ENCODE measurements at places on chromosomes 12 and 14.

- no peak for DNase-seq
These were observed 11.6 kb downstream of the OTX2 start for GRCh38 chr14:56798447-56799342.

DNA sequence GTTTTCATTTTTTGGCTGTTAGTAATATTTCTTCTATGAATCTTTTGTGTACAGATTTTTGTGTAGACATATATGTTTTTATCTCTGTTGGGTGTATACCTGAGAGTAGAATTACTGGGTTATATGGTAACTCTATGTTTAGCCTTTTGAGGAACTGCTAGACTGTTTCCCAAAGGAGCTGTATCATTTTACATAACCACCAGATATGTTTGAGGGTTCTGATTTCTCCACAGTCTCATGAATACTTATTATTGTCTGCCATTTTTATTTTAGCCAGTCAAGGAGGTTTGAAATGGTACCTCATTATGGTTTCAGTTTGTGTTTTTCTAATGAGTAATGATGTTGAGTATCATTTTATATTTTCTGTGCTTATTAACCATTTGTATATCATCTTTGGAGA is 1.9 kb downstream of the PCNX4 start:
- no peak for DNase-seq

- peak; percentile 14 for DNase-seq
These were observed 88.1 kb downstream of the PPP2R5E start for GRCh38 chr14:63454863-63455622.

GRCh38 chr14:97179573-97179972 is 382.4 kb downstream of the VRK1 start:
- no peak for DNase-seq

- DNase-seq = no peak
These were observed 82.0 kb upstream of the RASSF8 start for GRCh38 chr12:25876383-25877045.

- no peak for DNase-seq
These were observed 57.4 kb upstream of the KRR1 start for GRCh38 chr12:75568801-75569200.

DNA sequence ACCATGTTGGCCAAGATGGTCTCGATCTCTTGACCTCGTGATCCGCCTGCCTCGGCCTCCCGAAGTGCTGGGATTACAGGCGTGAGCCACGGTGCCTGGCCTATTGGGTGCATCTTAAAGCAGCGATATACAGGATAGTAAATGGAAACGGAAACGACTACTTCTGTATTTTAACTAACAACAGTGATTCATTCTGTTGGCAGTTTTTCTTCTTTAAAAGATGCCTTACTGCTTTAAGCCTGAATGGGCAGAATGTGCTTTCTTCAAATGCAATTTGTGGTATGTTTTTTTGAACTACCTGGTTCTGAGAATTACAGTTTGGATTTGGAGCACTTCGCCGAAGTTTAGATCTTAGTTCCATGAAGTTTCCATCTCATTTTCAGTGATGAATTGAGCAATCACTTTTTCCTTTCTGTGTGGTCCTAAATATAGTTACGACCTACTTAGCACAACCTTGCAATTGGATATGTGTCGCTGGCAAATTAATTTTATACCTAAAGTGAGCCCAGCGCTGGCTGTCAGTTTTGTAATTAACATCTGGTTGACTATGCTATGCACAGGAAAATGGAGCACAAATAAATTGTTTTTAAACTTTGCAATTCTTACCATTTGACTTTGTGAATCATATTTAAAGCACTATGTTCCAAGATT is 53.6 kb upstream of the EIF5 start:
- DNase-seq = no peak

- DNase-seq = no peak
These were observed 163.4 kb downstream of the GARIN6 start for GRCh38 chr12:99810718-99811593.

GRCh38 chr14:69281450-69282169 is 21.7 kb downstream of the GALNT16 start:
- DNase-seq = no peak

GRCh38 chr12:65792724-65793123 is 31.6 kb upstream of the HMGA2 start:
- DNase-seq = no peak

GRCh38 chr12:115394496-115395220 is 710.7 kb upstream of the TBX3 start:
- DNase-seq = no peak

GRCh38 chr14:54908190-54908589 is 5.6 kb upstream of the GCH1 start:
- no peak for DNase-seq

- DNase-seq = no peak
These were observed 74.3 kb downstream of the RFLNA start for GRCh38 chr12:124369055-124369826.

DNA sequence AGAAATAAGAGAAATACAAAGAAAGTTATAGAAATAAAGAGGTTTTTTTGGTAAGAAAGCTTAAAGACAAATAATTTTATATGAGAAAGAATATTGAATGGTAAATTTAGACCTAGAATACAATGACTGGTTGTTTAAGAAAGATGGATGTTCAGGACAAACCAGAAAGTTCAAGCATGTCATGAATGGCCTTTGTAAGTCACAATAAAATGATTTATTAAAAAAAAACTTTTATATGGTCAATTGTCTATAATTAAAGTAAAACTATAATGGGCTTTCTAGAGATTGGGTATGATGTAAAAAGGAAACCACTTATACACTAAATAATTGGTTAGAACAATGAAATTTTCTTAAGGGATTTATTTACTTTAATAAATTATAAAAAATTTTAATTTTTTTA is 19.8 kb upstream of the CAPRIN2 start:
- no peak for DNase-seq

DNA sequence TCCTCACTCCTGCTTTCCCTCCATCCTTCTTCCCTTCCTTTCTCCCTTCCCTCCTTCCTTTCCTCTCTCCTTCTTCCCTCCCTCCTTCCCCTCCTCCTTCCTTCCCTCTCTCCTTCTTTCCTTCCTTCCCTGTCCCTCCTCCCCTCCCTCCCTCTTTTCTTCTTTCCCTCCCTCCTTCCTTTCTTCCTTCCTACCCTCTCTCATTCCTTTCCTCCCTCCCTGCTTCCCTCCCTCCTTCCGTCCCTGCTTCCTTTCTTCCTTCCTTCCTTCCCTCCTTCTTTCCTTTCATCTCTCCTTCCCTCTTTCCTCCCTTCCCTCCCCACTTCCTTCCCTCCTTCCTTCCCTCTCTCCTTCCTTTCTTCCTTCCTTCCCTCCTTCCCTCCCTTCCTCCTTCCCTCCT is 39.0 kb downstream of the NOS1 start:
- DNase-seq = no peak

GRCh38 chr14:92544051-92544720 is 30.6 kb downstream of the RIN3 start:
- no peak for DNase-seq

- DNase-seq = no peak
These were observed 22.8 kb downstream of the WDR20 start for GRCh38 chr14:102162487-102162886.

DNA sequence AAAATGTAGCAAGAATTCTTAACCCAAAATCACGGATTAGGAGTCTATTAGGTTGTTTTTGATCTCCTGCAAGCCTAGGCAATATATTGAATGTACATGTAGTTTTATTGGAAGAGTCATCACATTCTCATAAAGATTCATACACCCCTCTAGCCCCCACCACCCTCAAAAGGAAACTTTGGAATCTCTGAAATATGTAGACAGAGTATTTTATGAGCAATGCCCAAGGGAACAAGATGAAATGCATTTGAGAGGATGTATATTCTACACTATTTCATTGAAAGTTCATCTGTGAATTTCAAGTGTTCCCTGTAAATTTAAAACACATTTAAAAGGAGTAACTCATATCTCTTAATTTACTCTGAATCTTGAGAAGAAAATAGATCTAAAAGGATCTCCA is 103.7 kb downstream of the SYT1 start:
- no peak for DNase-seq

GRCh38 chr12:15854916-15855315 is 27.3 kb upstream of the STRAP start:
- no peak for DNase-seq

DNA sequence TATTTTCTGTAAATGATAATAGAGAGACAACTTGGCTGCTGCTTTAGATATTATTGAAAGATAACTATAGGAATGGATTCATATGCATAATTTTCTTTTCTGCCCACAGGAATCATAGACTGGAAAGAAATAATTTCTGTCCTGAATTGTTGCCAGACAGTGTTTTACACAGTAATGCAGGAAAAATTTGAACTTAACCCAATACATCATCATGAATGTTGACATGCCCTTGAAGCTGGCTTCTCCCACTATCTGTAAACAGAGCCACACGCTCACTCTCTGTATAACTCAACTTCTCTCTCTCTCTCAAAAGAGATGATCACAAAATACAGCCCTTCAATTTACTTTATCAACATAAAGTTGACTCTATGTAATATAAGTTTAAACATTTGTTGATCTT is 56.6 kb downstream of the PAX9 start:
- DNase-seq = no peak

GRCh38 chr12:55420307-55420962 is 5.6 kb upstream of the OR6C76 start:
- no peak for DNase-seq

DNA sequence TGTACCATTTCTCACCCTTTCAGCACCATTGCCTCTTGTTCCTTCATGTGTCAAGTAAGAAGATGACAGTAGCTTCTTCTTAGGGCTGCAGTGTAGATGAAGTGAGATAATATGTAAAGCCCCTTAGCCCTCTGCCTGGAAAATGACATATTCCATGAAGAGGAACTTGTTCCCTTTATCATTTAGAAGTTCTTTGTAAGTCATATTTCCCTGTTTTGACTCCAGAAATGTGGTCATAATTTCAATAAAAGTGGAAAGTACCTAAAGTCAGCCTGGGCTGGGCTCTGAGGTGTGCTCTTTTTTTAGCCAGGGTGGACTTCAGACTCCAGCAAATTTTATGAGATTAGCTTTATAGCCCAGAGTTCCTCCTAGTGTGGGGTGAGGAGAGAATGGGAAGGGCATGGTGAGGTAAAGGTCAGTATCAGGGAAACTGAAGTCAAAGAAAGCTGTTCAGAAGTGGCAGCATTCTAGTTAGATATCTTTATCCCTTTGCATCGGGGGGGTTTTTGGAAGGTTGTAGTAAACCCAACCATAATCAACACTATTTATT is 92.5 kb downstream of the TMCC3 start:
- DNase-seq = no peak

- no peak for DNase-seq
These were observed 6.6 kb upstream of the ADGRD1 start for GRCh38 chr12:130947028-130947613.

GRCh38 chr14:99892406-99892805 is 99.2 kb downstream of the EML1 start:
- DNase-seq = no peak

GRCh38 chr12:77847060-77847541 is 16.4 kb downstream of the NAV3 start:
- no peak for DNase-seq

- DNase-seq = no peak
These were observed 10.5 kb downstream of the LARP4 start for GRCh38 chr12:50411051-50411660.

GRCh38 chr12:1350055-1350933 is 244.1 kb downstream of the FBXL14 start:
- peak; percentile 83 for DNase-seq

- DNase-seq = no peak
These were observed 8.1 kb downstream of the STAC3 start for GRCh38 chr12:57242691-57243454.

DNA sequence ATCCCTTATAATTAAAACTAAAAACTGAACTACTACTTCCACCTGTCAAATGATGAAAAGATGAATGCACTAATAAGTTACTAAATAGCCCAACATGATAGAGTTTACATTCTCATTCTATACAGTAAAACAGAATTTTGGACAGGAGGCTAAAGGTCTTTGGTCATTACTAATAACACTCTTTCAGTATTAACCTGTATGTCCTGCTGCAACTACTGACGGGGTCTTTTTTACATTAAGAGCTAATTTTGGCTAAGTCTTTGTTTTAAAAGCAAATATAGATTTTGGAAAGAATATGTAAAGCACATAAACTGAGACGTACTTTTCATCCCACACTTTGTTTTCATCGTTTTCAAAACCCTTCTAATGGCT is 175.4 kb upstream of the CDKN3 start:
- DNase-seq = no peak

GRCh38 chr14:68775614-68776126 is 17.2 kb downstream of the ZFP36L1 start:
- no peak for DNase-seq
